ENCODE measurements at places on chromosomes 16 and 17.

DNA sequence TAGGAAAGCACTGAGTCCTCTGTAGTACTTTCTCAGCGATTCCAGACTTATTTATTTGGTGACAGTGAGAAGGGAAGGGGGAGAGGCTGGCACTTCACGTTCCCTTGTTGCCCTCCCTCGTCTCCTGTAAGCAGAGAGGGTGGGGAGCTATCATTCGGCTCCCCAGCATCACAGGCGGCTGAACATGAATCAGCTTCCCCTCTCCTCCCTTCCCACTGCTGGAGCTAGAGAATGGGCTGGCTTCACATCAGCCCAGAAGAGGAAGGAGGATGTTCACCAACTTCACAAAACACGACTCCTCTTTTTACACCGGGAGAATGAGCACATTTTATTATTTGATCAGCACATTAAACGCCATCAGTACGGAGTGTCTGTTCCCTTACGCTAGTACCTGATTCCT, 6.7 kb upstream of the CMIP start:
- ATAC-seq, result no peak

DNA sequence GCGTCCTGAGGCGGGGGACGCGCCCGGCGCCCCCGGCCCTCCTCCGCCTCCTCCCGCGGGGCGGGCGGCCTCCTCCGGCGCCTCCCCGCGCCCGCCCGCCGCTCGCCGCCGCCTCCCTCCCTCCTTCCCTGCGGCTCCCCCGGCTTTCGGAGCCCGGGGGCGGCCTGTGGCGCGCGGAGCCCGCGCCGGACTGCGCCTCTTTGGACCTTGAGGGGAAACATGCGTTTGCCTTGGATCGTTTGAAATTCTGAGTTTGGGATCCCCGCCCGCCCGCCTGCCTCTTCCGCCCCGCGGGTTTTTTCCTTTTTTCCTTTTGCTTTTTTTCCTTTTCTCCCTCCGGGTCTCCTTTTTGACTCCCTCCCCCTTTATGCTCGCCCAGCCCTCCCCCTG, 390 bp downstream of the ZNRF1 start:
- ATAC-seq, result peak; percentile 0

GRCh38 chr17:6547336-6547735, 9.0 kb downstream of the PITPNM3 start:
- ATAC-seq, result no peak

DNA sequence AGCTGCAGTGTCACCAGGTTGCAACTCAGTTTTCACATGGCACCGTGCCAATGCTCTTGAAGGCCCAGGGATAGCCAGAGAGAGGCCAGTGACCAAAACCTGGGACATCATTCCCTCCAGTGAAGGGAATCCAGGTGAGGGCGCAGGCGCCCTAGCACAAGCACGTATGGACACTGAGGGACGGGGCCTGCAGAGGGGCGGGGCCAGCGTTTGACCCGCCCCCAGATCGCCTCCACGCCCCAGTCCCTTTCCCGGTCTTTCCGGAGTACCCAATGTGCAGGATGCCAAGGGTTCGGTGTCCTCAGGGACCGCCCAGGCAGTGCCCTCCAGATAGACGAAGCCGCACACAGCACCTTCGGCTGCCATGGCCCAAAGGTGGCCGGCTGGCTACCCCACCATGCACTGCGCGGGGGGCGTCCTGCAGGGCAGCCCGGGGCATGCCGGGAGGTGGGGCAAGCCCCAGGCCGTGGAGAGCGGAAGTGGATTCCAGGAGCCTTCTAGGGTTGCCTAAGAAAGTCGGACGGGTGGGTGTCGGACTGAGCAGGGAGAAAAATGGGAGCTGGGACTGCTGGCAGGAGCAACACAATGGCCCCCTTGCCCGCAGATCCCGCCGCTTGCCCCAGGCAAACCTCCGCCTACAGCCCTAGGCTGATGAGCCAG, 4.6 kb downstream of the SLC12A4 start:
- ATAC-seq, result no peak

DNA sequence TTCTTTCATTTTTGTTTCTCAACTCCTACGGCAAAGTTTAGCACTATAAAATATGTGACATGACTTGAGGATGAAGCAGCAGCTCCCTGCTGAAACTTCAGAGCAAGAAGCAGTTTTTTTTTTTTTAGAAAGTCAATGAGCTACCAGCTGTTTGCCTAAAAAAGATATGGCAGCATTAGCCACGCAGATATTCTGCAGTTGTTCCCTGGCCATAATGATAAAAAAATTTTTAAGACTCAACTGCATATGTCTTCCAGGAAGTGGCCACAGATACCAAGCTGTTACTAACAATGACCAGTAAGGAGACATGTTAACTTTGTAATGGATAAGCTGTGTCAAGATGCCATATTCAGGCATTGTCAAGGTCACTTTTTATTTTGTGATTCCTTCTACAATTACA, 319.6 kb upstream of the CDH11 start:
- ATAC-seq, result no peak

DNA sequence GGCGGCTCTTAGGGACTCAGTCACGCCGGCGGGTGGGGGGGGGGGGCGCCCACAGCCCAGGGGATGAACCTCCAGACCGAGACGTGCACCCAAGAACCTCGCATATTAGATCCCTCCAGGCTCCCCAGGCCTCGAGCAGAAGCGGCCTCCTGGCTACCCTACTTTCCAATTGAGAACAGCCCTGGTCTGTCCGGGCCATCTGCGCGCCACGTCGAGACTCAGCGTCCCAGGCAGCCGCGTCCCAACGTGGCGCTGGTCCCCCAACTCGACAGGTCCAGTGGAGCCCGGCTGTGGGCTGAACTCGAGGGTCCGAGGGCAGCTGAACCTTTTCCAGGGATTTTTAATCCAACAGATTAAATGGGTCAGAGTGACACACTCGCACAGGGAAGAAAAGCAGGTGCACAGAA, 2.3 kb upstream of the IRX3 start:
- no peak for ATAC-seq

DNA sequence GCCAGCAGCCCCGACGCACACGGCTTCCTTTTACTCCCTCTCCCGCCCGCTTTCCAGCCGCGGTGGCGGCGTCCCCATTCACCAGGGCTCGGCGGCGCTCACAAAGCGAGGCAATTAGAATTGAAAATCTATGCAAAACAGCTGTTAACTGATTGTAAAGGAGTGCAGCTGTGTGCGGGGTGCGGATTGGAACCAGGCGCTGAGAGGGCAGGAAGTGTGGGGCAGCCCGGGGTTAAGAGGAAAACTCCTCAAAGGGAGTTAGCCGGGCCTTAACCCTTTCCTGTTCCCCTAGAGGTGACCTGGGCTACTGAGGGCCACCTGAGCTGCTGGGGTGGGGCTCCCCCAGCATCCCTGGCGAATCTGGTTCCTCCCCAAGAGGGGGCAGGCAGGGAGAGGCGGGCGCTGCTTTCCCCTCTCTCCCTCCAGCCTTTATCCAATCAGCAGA, 5.8 kb upstream of the GSE1 start:
- ATAC-seq, result no peak

- no peak for ATAC-seq
Measured at GRCh38 chr16:82040296-82040695, 5.2 kb downstream of the HSD17B2 start.

- ATAC-seq, result peak; percentile 76
Measured at GRCh38 chr17:48026502-48027321, 10.9 kb downstream of the COPZ2 start.

DNA sequence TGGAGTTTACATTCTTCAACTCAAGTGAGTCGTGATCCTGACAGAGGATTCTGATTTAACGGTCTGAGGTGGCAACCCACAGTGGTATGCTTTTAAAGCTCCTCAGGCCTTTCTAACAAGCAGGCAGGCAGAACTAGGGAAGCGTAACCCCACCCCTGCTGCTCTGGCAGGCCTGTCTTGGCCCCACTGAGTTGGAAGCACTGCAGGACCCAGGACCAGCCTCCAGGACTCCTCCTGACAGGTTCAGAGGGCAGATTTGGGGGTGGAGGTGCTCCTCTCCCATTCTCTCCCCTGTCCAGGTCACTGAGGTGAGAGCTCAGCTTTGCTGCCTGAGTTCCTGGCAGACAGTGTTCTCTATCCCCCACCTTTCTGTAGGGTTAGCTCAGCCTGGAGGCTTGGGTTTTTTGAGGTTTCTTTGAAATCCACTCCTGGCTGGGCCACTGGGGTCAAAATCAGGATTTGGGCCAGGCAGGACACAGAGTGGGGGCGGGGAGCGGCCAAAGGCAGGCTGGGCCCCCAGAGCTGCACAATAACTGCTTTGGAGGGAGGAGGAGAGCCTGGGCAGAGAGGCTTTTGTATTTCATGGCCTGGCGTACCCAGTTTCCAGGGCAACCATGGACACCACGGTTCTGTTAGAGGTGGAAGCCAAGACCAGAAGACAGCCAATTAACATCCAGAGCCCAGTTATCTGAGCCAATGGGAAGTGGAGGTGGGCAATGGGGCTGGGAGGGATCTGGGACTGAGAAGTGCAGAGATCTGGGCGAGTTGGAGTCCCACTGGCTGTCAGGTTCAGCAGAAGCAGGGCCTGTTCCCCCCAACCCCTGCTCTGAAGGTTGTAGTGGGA, 9.5 kb downstream of the MRPL27 start:
- peak; percentile 3 for ATAC-seq

GRCh38 chr16:4618645-4619418, 4.1 kb upstream of the UBALD1 start:
- ATAC-seq, result no peak

DNA sequence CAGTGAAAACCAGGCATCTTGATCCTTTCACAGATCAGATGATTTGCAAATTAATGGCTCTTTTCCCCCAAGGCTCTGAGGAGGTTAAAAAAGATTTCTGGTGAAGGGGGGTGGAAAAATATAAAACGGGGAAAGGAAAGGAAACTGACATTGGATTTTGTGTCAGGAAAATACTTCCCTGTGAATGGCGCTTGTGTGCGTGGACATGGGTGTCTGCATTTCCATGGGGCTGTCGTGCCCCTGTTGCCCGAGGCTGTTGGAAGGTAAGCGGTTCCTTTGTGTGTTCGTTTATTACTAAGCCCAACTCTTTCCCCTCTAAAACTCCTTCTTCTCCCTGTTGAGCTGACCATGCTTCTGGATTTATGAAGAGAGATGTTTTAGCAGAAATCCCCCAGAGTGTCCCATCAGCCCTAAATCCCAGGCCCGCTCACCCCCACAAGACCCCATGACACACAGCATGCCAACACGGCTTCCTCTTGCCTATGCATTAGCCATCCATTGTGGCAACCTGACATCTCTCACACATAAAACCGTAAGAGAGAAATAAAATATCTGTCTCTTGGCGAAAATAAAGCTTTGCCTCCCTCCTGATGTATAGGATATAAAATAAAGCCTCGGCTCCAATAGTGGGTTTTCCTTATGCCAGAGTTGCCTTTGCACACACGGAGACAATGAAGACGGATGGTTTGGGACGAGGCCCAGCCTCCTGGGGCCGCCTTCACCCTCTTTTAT, 7.3 kb upstream of the LHX1 start:
- no peak for ATAC-seq
